ENCODE measurements at places on chromosomes 4 and X. TPM values are rescaled to one million over a fixed set of nuclear protein-coding genes. Genes with fewer than 3 reads are reported as not detected.

Gene CXCL13
- not detected for total RNA-seq

Gene CYBB
- total RNA-seq, result not detected

Gene YIPF7
- not detected for total RNA-seq

Gene UGT2A1
- total RNA-seq, result not detected

Gene PDGFRA
- total RNA-seq, result 3.4 TPM

DNA sequence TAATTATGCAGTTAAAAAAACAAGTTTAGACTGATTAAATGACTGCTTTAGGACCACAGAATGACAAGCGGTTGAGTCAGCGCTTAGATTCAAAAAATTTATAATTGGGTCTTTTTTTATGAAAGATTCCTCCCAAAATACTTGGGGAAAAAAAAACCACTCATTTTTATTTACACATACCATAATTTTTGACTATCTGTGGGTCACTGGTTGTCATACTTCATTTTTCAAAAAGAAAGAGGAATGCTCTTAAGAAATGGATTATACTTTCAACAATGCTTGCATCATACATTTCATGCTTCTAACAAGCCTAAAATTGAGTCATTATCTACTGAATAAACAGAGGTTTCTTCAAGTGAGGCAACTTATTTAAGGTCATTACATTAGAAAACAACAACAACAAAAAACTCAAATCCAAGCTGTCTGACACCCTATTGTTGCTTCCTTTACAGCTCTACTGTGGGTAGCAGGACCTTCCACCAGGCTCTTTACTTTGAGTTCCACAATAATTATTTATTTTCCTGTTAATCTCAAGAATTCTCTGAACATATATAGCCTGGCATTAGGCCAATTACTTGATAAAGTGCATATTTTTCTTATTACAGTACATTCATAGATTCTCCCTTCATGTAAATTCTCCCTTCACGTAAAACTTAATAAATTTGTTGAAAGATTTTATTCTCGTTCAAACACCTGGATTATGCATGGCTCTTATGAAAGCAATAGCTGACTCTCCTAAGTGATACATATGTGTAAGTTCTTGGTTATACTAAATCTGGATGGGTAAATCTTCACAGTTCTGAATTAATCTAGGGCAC is 445.5 kb downstream of the PCDH10 start:
- DNase-seq, result no peak

GRCh38 chr4:112765317-112765974 is 128.5 kb downstream of the LARP7 start:
- DNase-seq, result peak; percentile 37

DNA sequence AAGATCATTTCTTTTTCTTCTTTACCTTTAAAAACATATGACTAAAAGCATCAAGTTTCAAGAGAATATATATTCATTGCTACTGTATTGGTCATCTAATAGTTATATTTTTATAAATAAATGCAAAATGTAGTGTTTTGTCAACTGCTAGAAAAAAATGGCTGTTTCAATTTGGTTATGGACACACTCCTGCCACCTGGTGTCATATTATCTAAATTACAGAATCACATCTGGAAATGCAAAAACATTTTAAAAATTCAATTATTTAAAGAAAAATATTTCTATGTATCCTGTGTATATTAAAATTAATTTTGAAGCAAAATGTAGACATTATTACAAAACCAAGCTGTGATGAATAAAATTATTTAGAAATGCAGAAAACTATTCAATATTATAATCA is 329.4 kb upstream of the PCDH18 start:
- DNase-seq, result no peak

DNA sequence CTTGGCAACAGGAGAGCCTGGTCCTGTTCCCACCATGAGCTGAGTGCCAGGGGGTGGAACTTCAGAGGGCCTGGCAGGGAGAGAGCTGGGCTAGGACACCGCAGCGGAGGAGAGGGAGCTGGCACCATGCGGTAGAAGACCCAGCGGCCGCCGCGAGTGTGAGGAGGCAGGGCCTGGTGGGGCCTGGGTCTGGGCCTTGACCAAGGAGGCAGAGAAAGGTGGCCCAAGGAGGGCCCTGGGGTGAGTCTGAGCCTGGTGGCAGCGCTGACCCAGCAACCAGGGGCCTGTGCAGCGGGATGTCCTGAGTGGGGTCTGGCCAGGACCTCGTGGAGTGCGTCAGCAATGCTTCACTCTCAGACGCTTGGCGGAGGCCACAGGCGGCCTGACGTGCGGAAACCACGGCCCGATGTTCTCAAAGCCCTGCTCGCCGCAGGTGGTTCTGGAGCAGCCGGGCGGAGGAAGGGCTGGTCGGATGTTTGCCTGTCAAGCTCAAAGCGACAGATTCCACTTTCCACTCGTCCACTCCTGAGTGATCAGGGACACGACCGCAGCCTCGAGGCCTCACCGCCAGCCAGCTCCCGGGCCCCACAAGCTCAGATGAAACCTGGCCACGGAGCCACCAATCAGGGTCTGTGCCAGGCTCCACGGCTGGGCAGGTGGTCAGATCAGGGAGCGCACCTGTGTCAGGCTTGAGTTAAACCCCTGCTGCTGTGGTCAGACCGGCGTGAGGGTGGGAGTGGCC is 20.8 kb downstream of the ATP5ME start:
- no peak for DNase-seq
